ENCODE measurements at places on chromosomes 11 and 22. TPM values are rescaled to one million over a fixed set of nuclear protein-coding genes. Genes with fewer than 3 reads are reported as not detected.

GRCh38 chr11:130129922-130130321 lies 29.7 kb upstream of the ST14 start:
- DNase-seq, result no peak

- DNase-seq, result no peak
Measured at GRCh38 chr11:86948733-86949132, 6.5 kb downstream of the FZD4 start.

The OOSP3 gene
- 0.29 TPM for total RNA-seq

The TMEM25 gene
- total RNA-seq, result 9.4 TPM

DNA sequence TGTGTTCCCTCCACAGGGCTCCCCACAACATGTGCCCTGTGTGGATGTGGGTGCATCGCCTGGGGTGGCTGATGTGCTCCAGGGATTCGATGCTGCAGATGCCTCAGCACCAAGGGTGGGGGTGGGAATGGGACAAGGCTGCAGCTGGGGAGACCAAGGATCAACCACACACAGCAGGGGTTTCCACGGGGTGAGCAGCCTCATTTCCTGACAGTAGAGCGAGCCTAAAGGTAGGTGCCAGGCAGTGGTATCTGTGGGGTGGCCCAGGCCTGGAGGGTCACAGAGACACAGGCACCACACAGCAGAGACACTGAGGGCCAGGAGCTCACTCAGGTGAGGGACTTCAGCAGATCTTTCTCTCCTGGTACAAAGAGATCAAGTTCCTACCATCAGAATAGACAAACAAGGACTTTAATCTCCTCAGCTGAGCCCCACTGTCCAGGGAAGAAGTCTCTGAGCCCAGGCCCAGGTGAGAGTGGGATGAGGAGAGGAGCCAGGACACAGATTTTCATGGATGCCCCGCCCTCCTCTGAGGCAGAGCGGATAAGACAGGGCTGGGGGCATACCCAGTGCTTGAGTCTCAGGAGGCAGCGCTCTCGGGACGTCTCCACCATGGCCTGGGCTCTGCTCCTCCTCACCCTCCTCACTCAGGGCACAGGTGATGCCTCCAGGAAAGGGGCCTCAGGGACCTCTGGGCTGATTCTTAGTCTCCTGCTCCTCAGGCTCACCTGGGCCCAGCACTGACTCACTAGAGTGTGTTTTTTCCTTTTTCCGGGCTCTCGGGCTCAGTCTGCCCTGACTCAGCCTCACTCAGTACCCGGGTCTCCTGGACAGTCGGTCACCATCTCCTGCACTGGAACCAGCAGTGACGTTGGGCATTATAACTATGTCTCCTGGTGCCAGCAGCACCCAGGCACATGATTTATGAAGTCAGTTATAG lies 19.7 kb downstream of the GGTLC2 start:
- DNase-seq, result no peak

DNA sequence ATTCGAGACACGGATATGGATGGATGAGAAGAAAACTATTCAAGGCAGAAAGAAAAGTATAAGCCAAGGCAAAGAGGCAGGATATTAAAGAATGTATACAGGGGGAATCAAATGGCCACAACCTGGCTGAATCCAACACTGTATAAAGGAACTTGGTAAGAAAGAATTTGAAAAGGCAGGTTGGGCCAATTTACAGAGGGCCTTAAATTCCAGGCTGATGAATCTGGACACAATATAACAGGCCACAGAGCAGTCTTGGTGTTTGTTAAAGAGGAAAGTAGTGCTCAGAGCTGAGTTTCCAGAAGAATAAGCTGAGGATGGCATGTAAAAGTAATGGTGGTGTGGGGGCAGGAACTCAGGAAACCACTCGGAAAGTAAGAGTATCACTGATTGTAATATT lies 72.3 kb upstream of the POU2AF2 start:
- DNase-seq, result no peak

- no peak for DNase-seq
Measured at GRCh38 chr11:2103668-2104523, 35.3 kb downstream of the IGF2 start.

GRCh38 chr11:120258661-120259060 lies 18.7 kb downstream of the POU2F3 start:
- DNase-seq, result no peak

The ADM2 gene
- 5.1 TPM for total RNA-seq

The TBX10 gene
- total RNA-seq, result not detected

GRCh38 chr11:122345586-122345985 lies 229.6 kb upstream of the BLID start:
- no peak for DNase-seq

DNA sequence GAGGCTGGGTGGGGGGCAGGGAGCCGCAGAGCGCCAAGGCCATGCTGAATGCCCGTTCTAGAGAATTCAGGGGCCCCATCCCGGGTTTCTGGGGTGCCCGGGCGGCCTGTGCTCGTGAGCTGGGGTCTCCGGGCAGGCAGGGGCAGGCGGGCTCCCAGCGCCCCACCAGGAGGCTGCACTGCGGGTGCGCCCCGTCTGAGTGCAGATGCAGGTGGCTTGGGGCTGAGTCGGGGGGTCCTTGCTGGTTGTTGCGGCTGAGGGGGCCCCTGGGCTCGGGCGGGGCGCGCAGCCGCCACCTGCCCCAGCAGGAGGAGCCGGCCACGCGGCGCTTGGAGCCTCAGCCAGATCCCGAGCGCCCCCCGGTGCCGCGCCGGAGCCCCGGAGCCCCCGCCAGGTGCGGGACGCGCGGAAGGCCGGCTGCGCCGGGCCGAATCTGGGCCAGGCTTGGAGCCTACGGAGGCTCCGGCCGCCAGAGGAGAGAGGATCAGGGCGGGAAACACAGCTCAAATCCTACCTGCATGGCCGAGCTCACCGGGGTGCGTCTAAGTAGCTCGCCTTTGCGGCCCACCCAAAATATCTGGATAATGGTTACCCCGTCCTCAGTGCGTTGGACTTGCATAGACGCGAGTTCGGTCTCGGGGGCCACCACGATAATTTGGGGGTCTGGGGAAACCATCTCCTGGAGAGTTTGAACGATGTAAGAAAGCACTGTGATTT lies 590 bp upstream of the IGF2 start:
- DNase-seq, result no peak

GRCh38 chr11:57340039-57340615 lies 2.0 kb downstream of the P2RX3 start:
- no peak for DNase-seq

- DNase-seq, result no peak
Measured at GRCh38 chr11:116913000-116913399, 75.6 kb upstream of the APOA1 start.

The VPREB1 gene
- total RNA-seq, result not detected

The MGAT3 gene
- total RNA-seq, result 41.5 TPM

The APOBEC3F gene
- 82.4 TPM for total RNA-seq

The C22orf15 gene
- total RNA-seq, result 0.37 TPM

The TMEM9B gene
- 29.6 TPM for total RNA-seq

- DNase-seq, result no peak
Measured at GRCh38 chr11:2404735-2405196, 4.2 kb downstream of the TSSC4 start.

The SYT8 gene
- total RNA-seq, result not detected

- no peak for DNase-seq
Measured at GRCh38 chr11:26359055-26359454, 27.1 kb downstream of the ANO3 start.

- DNase-seq, result no peak
Measured at GRCh38 chr22:38830026-38830844, 13.6 kb downstream of the NPTXR start.

DNA sequence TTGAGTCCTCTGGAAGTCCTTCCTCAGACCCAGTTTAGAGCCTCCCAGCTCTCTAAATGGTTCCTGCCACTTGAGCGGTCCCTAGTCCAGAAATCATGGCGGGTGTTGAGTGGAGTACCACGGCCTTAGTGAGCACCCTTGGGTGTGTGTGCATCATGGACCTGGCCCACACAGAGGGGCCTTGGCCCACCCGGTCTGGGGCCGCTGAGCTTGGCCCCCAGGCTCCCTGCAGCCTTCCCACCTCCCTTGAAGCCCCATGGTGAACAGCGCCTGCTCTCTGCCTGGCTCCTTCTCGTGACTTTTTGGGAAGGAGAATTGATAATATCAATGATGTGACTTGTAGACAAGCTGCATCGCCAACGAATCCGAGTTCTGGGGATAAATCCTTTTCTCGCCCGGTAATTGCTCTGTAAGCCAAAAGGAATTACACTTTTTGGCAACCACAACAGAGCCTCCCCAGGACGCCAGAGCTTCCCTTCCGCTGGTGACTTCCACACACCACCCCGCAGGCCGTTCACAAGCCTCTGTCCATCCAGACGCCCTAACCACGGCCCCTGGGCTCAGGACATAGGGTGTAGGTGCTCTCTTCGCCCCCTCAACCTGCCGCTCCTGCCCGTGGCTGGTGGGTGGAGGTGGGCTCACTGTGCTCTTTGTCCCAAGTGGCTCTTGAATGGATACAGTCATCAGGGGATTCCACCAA lies 93.8 kb downstream of the NECTIN1 start:
- DNase-seq, result no peak

DNA sequence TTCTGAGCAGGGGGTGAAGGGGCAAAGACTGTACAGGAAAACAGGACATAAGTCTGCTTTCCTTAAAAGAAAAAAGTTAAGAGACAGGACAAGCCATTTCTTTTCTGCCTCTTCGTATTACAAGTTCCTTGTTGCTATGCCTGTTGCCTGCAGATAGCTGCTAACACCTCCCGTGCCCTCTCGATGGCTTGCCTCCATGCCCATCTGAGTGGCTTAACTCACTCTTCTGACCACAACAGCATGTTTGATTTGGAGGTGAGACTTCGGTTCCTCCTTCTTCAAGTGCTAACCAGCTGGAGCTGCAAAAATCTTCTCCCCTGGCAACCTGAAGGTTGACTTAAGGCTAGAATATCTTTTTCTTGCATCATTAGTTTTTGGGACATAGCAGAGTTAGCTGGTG lies 103.1 kb downstream of the PRR5L start:
- DNase-seq, result no peak

The DUSP8 gene
- 1.7 TPM for total RNA-seq

DNA sequence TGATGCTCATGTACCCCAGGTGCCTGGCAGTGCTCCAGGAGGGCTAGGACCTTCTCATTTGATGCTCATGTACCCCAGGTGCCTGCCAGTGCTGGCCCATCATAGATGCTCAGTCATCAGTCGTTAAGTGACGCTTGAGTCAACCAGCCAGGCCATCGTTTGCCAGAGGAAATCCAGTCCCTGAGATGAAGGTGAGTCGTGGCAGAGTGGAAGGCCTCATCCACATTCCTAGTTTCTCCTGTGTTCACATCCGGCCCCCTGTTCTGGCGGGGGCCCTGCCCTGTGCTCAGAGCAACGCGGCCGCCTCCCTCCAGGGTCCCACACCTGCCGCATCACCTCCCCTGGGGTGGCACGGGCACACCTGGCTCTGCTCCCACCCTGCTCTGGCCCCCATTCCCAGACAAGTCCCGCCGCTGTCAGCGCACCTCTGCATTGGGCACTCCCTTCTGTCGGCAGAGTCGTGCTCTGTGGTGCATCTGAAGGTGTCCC lies 279.9 kb downstream of the BRD1 start:
- DNase-seq, result no peak

DNA sequence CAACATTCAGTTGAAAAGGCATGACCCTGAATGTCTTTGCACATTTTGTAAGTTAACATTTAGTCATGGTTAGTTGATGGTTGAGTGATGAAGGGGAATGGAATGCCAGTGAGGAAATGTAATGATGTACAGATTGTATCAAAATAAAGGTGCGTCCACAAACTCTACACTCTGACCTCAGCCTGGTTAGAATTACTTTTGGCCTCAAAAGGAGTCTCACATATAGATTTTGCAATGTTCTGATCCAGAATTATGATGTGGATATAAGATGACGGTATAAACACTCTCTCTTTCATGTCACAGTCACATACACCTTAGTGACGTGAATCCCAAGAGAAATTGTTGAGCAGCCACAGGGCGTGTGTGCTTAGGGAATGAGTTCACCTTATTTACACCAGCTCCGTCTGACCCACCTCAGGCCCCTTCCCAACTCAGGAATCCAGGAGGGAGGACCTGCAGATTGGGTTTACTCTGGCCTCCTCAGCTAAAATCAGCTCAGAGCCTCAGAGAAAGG lies 100.1 kb downstream of the RDX start:
- DNase-seq, result no peak

DNA sequence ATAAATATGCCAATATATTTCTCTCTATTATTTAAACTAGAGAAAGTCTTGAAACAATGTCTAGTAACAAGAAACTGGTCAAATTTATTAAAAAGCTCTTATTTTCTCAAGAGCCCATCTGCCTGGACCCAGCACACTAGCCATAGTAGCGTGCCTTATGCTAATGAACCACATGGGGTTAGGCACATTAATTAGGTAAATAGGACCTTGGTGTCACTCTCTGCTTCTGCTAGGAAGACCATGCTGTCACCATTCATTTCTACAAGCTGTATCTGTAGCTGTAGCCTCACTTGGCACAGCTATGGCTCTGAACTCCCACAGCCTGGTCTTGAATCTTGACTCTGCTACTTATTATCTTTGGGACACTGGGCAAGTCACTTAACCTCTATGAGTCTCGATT lies 390.5 kb downstream of the NELL1 start:
- DNase-seq, result no peak

Measured in activated B cell treated with CpG ODN at 0.5 μM for 24 hours (primary cell).